ENCODE measurements at places on chromosomes 13 and 19.

DNA sequence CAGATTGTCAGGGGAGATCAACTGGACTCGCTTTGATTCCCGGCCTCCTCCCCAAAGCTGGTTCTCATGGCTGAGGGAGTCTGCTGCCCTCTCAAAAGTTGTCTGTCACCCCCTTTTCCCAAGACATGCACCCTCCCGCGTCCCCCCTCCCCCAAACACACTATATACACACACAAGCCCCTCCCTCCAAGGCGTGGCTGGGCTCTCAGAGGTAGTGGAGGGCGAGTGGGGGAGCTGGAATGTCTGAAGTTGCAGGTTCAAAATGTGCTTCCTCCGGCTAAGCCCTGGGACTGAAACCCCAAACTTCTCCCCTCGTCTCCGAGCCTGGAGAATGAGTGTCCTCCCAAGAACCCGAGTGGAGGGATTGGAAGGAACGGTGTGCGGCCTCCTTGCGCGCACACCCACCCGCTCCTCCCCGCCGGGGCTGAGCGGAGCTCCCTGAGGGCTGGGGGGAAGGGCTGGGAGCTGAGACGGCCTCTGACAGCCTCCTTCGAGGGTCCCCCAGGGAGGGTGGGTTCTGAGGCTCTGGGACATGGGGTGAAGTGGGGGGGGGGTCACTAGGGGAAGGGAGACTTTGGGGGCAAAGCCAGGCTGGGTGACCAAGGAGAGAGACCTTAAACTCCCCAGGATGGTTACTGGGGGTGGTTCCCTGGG is 9.9 kb upstream of the MEIS3 start:
- DNase-seq = no peak

- DNase-seq = no peak
Measured at GRCh38 chr13:86464193-86464592, 665.0 kb upstream of the SLITRK6 start.

GRCh38 chr19:46753420-46754155 is 7.3 kb upstream of the STRN4 start:
- DNase-seq = no peak

DNA sequence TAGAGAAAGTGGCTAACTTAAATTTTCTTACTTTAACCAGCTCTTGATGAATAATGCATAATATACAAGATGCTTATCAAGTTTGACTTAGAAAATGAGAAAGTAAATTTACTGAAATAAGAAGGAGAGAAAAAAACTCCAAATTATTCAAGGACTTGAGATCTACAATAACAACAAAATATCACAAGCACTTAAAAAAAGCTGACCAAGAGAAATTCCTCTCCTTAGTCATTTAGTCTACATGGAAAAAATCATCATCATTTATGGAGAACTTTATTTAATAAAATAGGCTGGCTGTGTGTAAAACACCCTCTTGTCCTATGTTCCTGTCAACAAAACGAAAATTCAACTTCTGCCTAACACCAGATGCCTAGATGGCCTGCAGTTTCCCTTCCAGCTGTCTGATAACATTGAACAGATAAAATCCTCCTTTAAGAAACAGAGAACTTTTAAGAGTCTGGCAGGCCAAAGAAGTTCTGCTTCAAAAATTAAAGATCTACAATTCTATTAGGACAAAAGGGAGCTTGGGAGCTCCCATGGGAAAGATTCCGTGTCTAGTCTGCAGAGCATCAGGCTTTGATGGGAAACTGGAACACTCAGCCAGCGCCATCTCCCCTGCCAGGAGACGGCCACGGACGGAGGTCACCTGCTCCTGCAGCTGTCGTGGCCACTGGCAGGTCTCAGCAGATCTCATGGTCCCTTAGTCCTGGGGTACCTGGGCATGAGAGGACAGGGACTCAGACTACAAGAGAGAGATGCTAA is 37.9 kb upstream of the ATP11A start:
- no peak for DNase-seq

DNA sequence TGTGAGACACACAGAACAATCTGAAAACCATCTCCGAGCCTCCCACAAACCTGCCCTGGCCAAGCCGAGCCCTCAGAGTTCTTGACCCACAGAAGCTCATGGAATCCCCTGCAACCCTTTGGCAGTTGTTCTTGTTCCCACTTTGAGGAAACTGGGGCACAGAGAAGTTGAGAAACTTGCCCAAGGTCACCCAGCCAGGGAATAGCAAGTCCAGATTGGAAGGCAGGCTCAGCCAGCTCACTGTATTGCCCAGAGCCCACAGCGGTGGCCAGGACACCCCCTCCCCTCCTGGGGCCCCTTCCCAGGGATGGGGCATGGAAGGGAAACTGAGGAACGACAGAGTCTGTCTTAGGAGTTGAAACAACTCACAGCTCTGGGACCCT is 1.8 kb downstream of the ZSWIM4 start:
- no peak for DNase-seq

DNA sequence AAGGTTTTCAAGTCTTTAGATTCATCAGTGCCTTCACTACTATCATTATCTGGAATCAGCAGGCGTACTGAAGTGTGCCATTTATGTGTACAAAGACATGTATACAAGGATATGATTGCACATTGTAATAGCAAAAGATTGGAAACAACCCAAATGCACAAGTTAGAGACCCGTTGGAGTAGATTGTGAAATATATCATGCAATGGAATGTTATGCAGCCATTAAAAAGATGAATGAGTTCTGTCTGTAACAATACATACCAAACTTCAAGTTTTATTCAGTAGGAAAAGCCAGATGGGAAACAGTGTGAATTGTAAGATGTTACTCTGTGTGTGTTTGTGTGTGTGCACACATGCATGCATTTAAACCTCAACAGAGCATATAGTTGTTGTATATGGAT is 97.9 kb downstream of the DGKH start:
- DNase-seq = peak; percentile 5

DNA sequence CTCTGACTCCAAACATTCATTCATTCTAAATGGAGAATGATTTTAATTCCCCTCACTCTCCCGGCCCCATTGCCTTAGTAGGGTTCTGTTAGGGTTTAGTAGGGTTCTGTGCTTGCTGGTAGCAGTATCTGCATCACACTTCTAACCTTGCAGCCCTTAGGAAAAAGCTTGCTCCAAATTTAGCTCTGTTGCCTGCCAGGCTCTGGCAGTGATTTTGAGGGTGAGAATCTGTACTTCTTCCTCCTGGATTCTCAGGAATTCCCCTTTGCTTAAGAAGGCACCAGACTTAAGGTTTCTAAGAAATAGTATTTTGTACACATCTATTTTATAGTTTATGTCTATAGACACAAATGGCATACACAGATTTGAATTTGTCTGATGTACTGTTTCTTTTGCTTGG is 14.7 kb downstream of the B3GLCT start:
- DNase-seq = no peak

DNA sequence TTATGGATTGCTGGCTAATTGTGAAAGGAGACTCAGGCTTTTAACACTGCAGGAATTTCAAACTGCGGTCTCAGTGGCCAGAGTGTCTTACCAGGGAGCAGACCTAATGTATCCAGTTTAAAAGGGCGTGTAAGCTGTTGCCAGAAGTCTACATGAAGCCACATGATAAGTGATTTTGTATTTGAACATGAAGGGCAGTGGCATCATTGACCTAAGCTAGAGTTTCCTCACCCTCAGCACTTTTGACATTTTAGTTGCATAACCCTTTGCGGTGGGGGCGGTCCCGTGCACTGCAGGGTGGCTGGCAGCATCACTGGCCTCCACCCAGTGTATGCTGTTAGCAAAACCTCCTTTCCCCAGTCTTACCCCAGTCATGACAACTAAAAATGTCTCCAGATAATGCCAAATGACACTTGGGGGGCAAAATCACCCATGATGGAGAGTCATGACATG is 23.7 kb upstream of the GPR18 start:
- DNase-seq = no peak

DNA sequence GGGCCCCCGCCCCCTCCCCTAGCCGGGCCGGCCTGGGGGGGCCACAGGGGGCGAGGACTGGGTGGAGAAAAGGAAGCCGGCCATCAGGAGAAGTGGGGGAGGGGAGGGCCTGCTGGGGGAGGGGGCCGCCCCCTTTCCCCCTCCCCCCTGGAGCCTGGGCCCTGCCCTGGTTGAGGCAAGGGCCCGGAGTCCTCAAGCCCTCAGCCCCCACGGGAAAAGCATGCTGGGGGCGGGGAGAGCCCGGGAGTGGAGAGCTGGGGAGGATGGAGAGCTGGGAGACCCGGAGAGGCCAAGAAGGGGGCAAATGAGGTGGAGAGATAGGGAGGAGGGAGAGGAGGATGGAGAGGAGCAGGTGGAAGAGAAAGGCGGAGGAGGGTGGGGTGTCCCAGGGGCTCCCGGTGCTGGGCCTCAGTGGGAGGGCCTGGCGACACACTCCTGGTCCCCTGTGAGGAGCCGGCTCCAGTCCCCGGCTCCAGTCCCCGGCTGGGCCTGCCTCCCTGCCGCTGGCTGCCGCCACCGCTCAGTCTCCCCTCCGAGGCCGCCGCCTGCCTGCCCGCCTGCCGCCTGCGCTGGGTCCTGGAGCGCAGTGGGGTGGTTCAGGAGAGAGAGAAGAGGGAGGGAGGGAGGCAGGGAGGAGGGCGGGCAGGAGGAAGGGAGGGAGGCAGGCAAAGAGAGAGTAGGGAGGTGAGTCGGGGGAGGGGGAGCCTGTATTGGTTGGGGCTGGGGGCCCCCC is at the start of gene GRIK5:
GRIK5 (minus strand) TSS at position 588 of the 733 bp plus-strand sequence. CDS start 4,436 bp downstream, outside the sequence.
- DNase-seq = no peak

DNA sequence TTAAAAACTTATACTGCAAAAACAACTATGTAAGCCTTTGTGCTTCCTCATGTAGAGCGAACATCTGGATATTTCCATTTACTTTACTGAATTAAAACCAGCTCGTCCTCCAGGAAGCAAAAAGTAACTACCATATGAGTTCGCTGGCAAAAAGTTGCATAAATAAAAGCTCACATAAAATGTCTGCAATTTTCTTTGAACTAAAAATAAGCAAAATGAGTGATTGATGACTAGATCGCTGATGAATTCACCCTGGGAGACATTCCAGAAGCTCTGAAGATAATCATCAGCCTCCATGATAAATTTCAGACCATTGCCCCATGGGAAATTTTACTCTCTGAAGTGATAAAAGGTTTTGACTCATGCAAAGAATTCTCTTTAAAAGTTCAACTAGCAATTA is 67.3 kb upstream of the SACS start:
- peak; percentile 99 for DNase-seq

- no peak for DNase-seq
Measured at GRCh38 chr13:91567485-91568207, 169.2 kb downstream of the GPC5 start.
